Nucleus accumbens (tissue), 56 donors: ENCODE measurements at places on chromosomes 7 and 10.

- DNase-seq, result no peak
Observed at GRCh38 chr7:133662830-133663229, 410.0 kb downstream of the EXOC4 start.

- no peak for DNase-seq
Observed at GRCh38 chr7:30880125-30880720, 31.4 kb upstream of the AQP1 start.

DNA sequence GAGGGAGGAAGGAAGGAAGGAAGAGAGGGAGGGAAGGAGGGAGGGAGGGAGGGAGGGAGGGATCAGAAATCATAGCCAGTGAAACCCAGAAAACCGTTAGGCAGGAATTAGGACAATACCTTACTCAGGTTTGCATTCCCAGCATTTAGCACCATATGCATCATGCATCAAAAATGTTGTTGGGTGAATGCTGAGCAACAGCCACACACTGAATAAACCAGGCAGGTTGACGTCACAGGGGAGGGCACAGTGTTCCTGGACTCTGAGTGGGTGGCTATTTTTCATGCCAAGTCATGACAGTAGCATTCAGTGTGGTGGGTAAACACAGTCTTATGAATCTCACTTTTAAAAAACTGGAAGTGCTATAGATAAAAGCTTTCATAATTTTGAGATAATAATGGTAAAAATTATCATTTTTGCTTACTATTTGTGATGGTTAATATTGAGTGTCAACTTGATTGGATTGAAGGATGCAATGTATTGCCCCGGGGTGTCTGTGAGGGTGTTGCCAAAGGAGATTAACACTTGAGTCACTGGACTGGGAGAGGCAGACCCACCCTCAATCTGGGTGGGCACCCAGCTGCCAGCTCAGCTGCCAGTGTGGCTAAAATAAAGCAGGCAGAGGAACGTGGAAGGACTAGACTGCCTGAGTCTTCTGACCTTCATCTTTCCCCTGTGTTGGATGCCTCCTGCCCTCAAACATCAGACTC lies 199.1 kb upstream of the PRKCQ start:
- DNase-seq, result peak; percentile 25

- DNase-seq, result no peak
Observed at GRCh38 chr10:1116696-1117280, 60.6 kb downstream of the WDR37 start.

DNA sequence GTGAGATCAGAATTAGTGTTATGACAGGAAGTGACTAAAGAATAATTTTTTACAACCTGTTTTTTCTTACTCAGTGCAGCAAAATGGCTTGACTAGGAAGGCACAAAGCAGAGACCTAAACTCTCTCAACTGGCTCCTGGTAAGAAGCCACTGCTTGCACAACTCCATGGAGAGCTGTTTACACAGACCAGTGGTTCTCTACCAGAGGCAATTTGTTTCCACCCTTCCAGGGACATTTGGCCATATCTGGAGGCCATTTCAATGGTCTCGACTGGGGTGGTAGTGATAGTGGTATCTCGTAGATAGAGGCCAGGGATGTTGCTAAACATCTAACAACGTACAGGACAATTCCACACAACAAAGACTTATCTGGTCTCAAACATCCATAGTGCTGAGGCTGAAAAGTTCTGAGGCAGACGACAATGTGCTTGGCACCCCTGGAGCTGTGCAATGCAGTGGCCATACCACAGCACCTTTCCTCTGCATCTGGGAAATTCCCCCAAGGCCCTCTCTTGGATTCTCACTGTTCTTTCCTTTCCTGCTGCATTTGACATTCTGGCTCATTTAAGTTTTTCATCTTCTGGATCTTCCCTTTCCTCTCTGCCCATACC lies 105.4 kb upstream of the LAMB4 start:
- DNase-seq, result no peak

DNA sequence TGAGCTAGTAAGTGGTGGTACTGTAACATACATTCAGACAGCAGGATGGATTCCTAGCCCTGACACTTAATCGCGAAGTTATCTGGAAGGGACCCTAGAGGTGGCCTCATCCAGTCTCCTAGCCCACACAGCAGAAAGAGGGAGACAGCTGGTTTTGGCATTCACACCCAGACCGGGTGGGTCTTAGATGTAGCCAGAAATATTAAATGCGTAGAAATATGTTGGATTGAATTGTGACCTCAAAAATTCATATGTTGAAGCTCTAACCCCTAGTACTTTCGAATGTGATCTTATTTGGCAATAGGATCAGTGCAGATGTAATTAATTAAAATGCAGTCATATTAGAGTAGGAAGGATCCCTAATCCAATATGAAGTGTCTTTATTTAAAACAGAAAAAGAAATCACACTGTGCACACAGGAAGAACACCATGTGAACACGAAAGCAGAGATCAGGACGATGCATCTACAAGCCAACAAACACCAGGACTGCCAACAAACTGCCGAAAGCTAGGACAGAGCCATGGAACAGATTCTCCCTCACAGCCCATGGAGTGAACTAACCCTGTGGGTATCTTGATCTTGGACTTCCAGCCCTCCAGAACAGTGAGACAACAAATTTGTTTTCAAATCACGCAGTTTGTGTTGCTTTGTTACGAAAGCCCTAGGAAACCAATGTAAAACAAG lies 2.9 kb upstream of the XPNPEP1 start:
- DNase-seq, result no peak

- no peak for DNase-seq
Observed at GRCh38 chr10:14389981-14390590, 59.4 kb upstream of the FRMD4A start.

DNA sequence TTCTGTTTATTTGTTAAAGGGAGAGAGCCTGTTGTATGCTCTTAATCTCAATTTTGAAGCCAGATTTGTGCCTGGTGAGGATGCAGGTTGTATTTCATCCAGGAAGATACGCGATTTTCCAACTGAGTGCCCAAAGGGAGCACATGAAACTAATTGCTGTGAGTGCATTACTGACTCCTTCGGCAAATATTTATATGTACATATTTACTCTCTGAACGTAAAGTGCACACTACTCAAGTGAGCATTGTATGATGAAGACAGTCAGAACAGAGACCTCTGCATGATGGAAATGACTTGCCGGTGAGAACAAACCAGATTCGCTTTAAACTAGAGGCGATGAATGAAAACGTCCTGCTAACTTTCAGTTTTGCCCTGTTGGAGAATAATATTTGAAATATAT lies 130.1 kb downstream of the MALRD1 start:
- no peak for DNase-seq

DNA sequence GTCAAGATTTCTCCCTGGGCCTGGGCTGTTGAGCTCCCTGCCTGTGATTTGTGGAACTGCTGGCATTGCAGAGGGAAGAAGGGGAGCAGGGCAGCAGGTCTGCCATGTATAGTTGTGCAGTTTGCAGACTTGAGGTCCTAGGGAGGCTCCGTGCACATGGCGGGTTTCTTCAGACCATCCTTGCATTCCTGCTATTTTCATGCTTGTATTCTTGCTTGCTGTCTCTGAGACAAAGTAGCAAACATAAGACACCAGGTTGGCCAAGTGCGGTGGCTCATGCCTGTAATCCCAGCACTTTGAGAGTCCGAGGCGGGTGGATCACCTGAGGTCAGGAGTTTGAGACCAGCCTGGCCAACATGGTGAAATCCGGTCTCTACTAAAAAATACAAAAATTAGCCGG lies 61.1 kb downstream of the NPTX2 start:
- no peak for DNase-seq

GRCh38 chr7:2966466-2967078 lies 77.1 kb downstream of the CARD11 start:
- no peak for DNase-seq

GRCh38 chr7:20283385-20283784 lies 47.3 kb upstream of the ITGB8 start:
- no peak for DNase-seq

GRCh38 chr7:98670186-98670585 lies 53.1 kb downstream of the NPTX2 start:
- DNase-seq, result no peak
